ENCODE measurements at places on chromosomes 5 and 9.

DNA sequence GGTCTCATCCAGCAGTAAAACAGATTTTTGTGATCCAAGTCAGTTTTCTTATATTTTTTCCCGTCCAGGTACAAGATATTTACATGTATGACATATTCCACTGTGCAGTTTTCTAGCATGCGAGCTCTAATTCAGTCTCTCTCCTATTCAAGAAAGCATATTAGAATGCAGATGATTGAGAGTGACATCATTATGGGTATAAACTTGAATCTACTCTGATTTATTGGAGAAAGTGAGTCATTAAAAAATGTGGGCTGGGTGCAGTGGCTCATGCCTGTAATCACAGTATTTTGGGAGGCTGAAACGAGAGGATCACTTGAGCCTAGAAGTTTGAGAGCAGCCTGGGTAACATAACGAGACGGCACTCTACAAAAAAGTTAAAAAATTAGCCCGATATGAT, 6.2 kb downstream of the FER start:
- no peak for DNase-seq

GRCh38 chr5:172008111-172008455, 1.6 kb upstream of the FBXW11 start:
- DNase-seq: no peak

GRCh38 chr9:98743329-98743728, 34.6 kb upstream of the GABBR2 start:
- DNase-seq: no peak

GRCh38 chr5:143031781-143032580, 261.8 kb downstream of the ARHGAP26 start:
- no peak for DNase-seq

Measured in NCI-H510A (cell line).